Nasal cavity respiratory epithelium epithelial cell of viscerocranial mucosa (primary cell): ENCODE measurements at places on chromosomes 12 and 14. TPM values are rescaled to one million over a fixed set of nuclear protein-coding genes. Genes with fewer than 3 reads are reported as not detected.

Gene EML5
- total RNA-seq, result 0.78 and 1.4 TPM in 2 replicates

Gene EID3
- total RNA-seq, result 1.0 and 5.8 TPM in 2 replicates

Gene ESR2
- under 0.01 and 0.07 TPM in 2 replicates for total RNA-seq

Gene GLIPR1
- 23.2 and 31.6 TPM in 2 replicates for total RNA-seq

Gene OAS1
- total RNA-seq, result 5.1 and 12.0 TPM in 2 replicates

Gene MYBPC1
- total RNA-seq, result not detected in 2 replicates

Gene GLS2
- total RNA-seq, result 2.8 and 7.2 TPM in 2 replicates

Gene VCPKMT
- 8.0 and 8.9 TPM in 2 replicates for total RNA-seq

Gene PAPOLA
- total RNA-seq, result 105 and 182 TPM in 2 replicates

Gene KRT72
- not detected in 2 replicates for total RNA-seq

Gene WNT5B
- 2.1 and 5.6 TPM in 2 replicates for total RNA-seq

Gene MYH6
- total RNA-seq, result not detected in 2 replicates

Gene MEG3
- total RNA-seq, result 1.8 and 41.4 TPM in 2 replicates

Gene DLGAP5
- under 0.01 and 0.07 TPM in 2 replicates for total RNA-seq

Gene PLEKHG7
- total RNA-seq, result 0.28 TPM in 1 of 2 replicates, not detected in the other

Gene SMCO3
- not detected in 2 replicates for total RNA-seq

Gene CABP1
- under 0.01 TPM in 1 of 2 replicates, not detected in the other for total RNA-seq

Gene MMP14
- 127 and 515 TPM in 2 replicates for total RNA-seq

Gene JAG2
- total RNA-seq, result 19.8 and 56.0 TPM in 2 replicates

Gene WSB2
- 120 and 157 TPM in 2 replicates for total RNA-seq

Gene ESRRB
- not detected in 2 replicates for total RNA-seq

Gene TAS2R31
- total RNA-seq, result 0.68 and 5.6 TPM in 2 replicates

Gene SLC7A8
- 12.6 and 26.1 TPM in 2 replicates for total RNA-seq
